ENCODE measurements at places on chromosomes 4 and X. TPM values are rescaled to one million over a fixed set of nuclear protein-coding genes. Genes with fewer than 3 reads are reported as not detected.

The UGT2B17 gene
- 1,338 TPM for total RNA-seq

The NEIL3 gene
- 1.4 TPM for total RNA-seq

The GABRE gene
- 22.1 TPM for total RNA-seq

The XAGE1B gene
- total RNA-seq = not detected

The CPE gene
- 39.9 TPM for total RNA-seq

Data from mucosa of descending colon (tissue), 3 donors.